ENCODE measurements at places on chromosomes 12 and 14. TPM values are rescaled to one million over a fixed set of nuclear protein-coding genes. Genes with fewer than 3 reads are reported as not detected.
A peak's percentile ranks its signal among the peaks of the same experiment; 100 is the strongest.

- H3K27ac ChIP-seq: no peak overlapping the region
- DNase-seq: no peak
- H3K4me1 ChIP-seq: peaks cover 4% of the 10 kb centered on the region
These were observed 88.5 kb downstream of the GPHN start for GRCh38 chr14:66596241-66596985.

DNA sequence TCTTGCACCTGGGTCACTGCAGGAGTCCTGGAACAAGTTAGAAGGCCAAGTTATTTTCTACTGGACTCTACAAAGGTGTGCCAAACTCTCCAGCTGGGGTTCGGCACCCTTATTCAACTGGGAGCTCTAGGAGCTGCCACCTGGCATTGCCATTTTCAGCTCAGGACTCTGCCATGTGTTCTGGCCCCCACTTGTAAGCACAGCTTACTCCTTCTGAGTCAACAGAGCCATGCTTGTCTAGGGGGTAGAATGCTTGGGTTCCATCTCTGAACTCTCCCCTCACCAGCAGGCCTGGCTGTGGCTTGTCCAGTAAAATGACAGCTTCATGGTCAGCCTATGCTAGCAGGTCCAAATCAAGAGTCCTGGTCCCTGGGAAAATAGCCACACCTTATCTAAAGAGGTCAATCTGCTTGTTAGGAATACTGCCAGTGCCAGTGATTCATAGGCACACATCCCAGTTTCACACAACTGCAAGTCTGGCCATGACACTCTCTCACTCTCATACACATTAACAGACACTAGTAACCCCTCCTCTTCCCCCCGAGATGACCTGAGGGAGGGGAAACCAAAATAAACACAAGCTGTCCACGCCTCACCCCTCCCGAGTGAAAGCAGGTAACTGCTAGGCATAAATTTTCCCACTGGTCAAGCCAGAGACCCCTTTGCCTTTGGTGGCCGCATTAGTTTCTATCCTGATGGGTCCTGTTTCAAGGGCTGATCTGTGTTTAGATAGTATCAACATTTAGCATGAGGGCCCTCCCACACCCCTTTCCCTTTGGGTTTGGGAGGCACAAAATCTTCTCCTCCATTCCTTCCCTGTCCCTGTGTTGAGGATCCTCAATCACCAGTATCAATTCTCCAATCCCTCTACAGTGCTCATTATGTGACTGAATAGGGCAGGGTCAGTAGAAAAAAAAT, 182.3 kb upstream of the GZMB start:
- no peak for DNase-seq
- no peaks in the 10 kb centered on the region for H3K36me3 ChIP-seq
- no peak overlapping the region for H3K27ac ChIP-seq
- no peak overlapping the region for H3K4me3 ChIP-seq
- H3K27me3 ChIP-seq: no peaks in the 10 kb centered on the region
- no peaks in the 10 kb centered on the region for H3K4me1 ChIP-seq

DNA sequence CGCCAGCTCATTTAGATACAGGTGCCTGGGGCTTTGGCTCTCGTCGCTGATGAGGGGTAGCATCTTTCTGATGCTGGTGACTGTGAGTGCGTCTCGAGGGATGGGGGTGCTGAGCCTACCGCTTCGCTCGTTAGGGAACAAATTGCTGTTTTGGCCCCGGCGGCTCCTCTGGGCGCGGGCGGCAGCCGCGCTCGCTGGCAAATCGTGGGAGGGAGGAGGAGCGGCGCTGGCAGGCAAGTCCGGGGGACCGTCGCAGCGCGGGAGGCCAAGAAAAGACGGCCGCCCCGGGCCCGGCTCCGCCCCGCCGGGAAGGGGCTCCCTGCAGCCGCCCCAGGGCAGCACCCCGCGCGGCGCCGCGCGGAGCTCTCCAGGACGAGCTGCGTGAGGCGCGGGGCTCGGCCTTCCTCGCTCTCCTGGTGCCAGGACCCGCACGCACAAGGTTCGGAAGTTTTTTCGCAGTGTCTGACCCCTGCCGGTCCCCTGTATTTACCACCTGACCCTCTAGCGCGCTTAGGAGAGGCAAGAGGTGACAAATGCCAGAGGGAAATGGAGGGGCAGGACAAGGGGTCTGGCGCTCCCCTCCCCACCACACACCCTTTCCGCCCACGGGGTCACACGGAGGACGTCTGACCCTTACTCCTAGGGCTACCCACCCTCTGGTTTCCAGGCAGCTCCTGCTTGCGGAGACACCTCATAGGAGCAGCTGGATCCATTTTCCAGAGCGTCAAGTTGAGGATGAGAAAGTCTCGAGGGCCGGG, 899 bp upstream of the KCNH3 start:
- H3K27ac ChIP-seq: no peak overlapping the region
- H3K4me3 ChIP-seq: peak overlapping the region; percentile 56
- peaks cover 49% of the 10 kb centered on the region for H3K27me3 ChIP-seq
- DNase-seq: no peak

- H3K4me3 ChIP-seq: no peak overlapping the region
- H3K27ac ChIP-seq: no peak overlapping the region
- DNase-seq: no peak
- no peaks in the 10 kb centered on the region for H3K36me3 ChIP-seq
- no peaks in the 10 kb centered on the region for H3K27me3 ChIP-seq
These were observed 70.1 kb upstream of the CRY1 start for GRCh38 chr12:107163413-107163812.

GRCh38 chr14:23185063-23185462, 1.6 kb upstream of the SLC7A8 start:
- H3K4me3 ChIP-seq: no peak overlapping the region
- no peaks in the 10 kb centered on the region for H3K36me3 ChIP-seq
- H3K27ac ChIP-seq: no peak overlapping the region
- DNase-seq: no peak
- H3K27me3 ChIP-seq: peaks cover 25% of the 10 kb centered on the region
- H3K4me1 ChIP-seq: no peaks in the 10 kb centered on the region

DNA sequence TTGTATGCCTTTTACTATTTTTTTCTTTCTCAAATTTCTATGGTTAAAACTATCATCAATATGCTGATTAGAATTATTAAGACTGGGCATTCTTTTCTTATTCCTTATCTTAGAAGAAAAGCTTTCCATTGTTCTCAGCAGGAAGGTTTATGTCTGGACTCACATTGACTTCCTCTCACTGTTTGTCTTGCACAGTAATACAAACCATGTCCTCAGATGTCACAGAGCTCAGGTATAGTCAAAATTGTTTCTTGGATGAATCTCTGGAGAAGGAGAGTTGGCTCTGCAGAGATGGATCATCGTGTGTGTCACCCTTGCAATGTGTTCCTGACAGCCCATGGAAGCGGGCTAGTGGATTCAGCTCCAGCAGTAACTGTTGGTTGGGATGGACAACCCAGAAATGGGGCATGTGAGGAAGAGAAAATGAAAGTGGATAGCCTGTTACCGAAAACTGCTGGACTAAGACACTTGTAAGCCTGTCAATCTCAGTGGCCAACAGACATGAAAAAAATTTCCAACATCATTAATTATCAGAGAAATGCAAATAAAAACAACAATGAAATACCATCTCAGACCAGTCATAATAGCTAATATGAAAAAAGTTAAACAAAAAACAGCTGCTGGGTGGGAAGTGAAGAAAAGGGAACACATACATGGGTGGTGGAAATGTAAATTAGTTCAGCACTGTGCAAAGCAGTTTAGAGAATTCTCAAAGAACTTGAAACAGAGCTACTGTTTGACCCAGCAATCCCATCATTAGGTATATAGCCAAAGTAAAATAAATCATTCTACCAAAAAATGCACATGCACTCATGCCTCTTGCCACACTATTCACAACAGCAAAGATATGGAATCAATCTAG, 967.8 kb downstream of the TMEM121 start:
- H3K4me1 ChIP-seq: no peaks in the 10 kb centered on the region
- H3K27ac ChIP-seq: no peak overlapping the region
- no peaks in the 10 kb centered on the region for H3K27me3 ChIP-seq
- DNase-seq: no peak
- H3K4me3 ChIP-seq: peak overlapping the region; percentile 2

DNA sequence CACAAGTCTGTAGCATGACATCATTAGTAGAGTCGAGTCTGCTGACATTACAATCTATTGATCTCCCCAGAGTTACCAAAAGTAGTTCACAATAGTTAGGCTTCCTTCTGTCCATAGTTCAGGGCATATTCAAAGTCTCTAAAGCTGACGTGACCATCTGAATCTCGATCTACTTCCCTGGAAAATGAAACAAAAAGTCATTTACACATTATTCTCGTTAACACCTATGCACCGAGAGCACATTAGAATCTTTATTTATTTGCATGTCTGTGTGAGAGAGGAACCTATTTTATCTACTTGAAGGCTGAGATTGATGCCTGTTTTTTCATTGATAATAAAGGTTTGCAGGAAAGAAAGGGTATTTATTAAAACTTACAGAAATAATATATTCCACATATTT, 157.4 kb downstream of the EFCAB11 start:
- no peak for DNase-seq
- no peak overlapping the region for H3K27ac ChIP-seq
- H3K27me3 ChIP-seq: no peaks in the 10 kb centered on the region
- H3K4me3 ChIP-seq: no peak overlapping the region
- H3K4me1 ChIP-seq: peaks cover 5% of the 10 kb centered on the region

DNA sequence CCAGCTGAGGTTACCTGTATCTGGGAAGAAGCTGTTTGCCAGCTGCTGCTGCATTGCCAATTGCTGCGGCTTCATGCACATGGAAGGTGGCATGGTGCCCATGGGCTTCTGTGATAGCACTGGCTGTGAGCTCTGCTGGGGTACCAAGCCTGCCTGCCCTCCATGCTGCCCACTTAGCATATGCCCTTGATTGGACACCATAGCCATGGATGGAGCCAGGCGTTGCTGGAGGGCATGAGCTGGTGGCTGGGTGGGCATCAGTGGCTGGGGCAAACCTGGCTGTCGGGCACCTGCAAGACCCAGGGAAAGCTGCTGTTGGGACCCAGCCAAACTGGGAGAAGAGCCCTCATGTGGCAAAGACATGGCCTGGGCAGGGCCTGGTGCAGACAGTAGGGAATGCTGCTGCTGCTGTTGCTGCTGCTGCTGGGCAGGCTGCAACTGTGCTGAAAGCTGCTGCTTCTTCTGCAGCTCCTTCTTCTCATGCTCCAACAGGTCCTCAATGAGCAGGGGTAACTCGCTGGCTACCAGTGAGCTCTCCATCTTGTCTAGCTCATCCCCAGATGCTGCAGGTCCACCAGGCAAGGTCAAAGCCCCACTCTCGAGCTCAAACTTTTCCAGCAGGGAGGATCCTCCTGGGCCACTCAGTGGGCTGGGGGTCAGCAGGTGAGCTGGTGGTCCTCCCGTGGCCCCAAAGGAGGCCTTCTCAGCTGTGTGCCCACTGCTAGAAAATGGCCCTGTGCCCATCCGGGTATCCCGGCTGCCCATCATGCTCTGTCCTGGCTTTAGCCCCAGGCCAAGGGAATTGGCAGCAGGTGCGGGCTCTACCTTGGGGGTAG, 18.8 kb upstream of the PRKAG1 start:
- DNase-seq: no peak
- H3K36me3 ChIP-seq: peaks cover 100% of the 10 kb centered on the region
- no peak overlapping the region for H3K4me3 ChIP-seq
- H3K4me1 ChIP-seq: no peaks in the 10 kb centered on the region

Gene OASL
- total RNA-seq: not detected

DNA sequence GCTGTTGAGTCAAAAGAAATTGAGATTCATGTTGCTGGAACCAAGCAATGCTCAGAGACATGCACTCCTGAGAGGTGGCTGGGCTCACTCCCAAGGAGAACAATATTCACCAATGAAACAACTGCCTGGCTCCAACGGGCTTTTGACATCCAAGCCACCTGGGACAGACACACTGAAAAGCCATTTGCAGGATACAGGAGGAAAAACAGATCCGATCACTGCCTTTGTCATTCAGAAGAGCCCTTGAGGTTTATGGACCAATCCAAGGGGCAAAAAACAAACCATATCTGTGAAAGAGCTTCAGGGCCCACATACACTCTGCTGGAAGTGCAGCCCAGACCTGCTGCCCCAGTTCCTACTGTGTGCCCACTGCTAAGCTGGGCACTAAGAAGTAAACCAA, 277.5 kb downstream of the NUAK1 start:
- H3K27ac ChIP-seq: no peak overlapping the region
- H3K4me3 ChIP-seq: no peak overlapping the region
- no peaks in the 10 kb centered on the region for H3K27me3 ChIP-seq
- no peaks in the 10 kb centered on the region for H3K4me1 ChIP-seq
- no peaks in the 10 kb centered on the region for H3K36me3 ChIP-seq
